ENCODE measurements at places on chromosomes 4 and X. TPM values are rescaled to one million over a fixed set of nuclear protein-coding genes. Genes with fewer than 3 reads are reported as not detected.

The JCHAIN gene
- 2.7 TPM for total RNA-seq

The MAPK10 gene
- 123 TPM for total RNA-seq

The SGMS2 gene
- 66.5 TPM for total RNA-seq

The CCSER1 gene
- total RNA-seq = 8.1 TPM

The NLGN4X gene
- 2.5 TPM for total RNA-seq

The CNKSR2 gene
- 4.2 TPM for total RNA-seq

DNA sequence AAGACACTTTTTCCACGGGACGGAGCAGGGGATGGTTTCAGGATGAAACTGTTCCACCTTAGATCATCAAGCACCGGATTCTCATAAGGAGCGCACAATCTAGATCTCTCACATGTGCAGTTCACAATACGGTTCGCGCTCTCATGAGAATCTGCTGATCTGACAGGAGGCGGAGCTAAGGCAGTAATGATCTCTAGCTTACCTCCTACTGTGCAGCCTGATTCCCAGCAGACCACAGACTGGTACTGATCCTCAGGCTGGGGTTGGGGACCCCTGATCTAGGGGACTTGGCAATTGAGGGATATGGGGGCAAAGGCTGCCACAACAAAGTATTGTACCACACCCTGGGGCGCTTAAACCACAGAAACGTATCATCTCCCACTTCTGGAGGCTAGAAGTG lies 25.7 kb downstream of the ZNF185 start:
- no peak for DNase-seq

- DNase-seq = no peak
Measured at GRCh38 chr4:3827616-3828492, 61.7 kb downstream of the ADRA2C start.

DNA sequence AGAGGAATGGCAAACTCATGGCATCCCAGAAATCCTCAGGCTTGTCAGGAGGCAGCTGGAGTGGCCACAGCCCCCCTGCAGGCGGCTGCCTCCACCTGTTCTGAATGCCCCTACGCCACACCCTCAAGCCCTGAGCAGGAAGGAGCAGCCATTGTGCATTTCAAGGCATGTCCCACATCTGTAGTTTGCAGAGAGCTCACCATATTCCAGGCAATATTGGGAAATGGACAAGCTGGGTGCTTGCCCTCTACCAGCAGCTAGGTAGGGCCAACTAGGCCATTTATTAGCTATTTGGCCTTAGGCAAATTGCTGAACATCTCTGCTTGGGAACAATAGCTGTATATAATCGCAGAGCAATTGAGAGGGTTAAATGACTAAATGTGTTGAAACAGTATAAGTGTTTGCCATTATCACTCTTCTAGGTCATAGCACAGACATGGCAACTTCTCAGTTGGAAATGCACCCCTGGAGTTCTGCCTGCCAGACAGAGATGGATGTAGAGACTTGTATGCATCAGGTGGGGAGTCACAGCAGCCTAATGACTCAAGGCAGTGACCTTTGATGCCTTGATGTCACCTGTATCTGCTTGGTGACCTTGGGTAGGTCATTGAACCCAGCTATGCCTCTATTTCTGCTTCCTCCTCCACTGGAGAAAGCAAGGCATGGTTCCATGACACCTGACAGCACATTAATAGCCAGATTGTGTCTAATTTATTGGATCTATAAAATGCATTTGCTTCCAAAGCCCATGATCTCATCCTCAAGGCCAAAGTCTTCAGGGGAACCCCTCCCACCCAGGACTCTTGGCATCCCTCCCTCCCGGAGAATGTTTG lies 52.8 kb downstream of the FHDC1 start:
- no peak for DNase-seq

DNA sequence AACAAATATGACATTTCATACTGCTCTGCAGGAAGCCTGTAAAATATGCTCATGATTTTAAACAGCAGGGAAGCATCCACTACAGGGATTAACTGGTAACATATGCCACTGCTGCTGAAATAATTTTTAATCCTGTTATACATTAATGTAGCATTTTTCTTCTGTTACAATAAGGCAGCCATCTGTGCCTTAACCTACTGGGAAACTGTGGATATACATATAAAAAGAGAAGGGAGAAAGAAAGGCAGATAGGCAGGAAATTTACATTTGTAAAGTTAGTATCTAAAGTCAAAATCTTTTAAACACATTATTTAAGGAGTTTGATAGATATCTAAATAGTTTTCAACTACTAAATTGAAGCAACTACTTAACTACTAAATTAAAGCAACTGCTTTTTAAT lies 514.6 kb upstream of the KLHL4 start:
- no peak for DNase-seq

DNA sequence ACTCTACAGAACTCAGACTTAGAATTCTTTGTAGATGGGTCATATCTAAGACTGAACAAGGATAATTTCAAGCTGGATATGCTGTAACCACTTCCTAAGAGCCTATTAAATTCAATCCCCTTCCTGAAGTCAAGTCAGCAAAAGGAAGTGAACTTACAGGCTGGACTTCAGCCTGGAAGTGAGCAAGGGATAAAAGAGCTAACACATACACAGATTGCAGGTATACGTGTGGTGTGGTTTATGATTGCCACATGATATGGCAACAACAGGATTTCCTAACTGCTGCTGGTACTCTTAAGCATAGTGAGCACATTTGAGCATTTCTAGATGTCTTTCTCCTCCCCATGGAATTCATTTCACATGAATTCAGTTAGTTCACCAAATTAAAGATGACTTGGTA lies 38.2 kb upstream of the UXT start:
- no peak for DNase-seq

DNA sequence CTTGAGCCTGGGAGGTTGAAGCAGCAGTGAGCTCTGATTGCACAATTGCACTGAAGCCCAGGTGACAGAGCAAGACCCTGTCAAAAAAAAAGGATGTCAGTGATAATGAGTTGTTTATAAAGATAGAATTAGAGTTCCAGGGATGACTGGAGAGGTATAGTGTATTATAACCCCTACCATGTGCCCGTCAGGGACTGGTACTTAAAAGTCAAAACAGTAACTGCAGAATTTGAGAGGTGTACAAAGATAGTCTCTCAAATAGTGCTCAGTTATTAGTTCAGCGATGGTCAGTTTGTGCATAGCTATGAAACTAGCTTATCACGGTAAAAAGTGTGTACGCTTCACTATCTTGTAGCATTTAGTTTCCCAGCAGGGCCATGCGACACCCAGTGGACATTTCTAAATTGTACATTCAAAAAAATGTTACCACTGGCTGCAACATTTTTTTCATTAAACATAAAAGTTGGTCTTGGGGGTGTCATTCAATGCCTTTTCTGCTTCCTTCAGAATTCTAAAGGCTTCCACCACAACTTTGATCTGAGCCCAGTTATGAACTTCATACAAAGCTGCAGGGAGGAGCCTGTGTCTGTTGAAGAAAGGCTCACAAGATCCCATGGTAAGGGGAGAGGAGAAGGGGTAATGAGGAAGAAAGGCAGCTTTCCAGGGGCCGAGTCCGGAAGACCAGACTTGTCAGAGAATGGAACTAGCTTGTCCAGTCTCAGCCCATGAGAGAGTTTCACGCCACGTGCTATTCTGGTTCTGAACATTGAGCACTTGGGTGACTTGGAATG lies 9.2 kb upstream of the GYG2 start:
- no peak for DNase-seq

DNA sequence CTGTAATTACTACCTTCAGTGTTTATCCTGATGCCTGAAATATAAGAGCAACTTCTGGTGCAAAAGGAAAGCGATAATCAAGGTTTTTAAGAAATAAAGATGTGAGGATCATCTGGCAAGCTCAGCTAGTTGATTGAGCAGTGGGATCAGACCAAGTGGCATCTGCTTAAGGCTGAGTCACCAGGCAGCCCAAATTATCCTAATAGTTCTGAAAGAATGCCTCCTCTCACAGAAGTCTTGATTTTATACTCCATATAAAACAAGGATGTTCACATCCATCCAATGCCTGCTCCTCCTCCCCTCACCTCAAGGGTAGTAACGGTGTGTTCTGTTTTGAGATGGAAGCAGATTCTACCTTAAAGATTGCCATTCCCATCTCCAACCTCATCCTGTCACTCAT lies 134.5 kb upstream of the RASGEF1B start:
- DNase-seq = no peak

DNA sequence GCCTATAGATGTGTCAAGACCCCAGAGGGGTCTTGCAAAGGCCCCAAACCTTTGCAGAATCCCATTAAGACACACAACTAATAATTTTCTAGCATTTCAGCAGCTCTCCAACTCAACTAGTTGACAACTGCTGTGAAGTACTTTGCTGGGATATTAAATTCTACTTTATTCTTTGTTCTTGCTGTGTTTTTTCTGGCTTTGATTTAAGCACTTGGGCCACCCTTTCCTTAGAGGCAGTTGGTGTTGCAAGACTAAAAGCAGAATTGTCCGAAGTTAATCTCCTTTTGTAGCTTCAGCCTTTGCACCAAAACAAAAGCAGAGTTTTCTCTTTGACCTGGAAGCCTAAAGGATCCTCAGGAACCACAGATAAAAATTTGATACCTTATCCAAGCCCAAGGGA lies 353.1 kb upstream of the CLNK start:
- no peak for DNase-seq

- DNase-seq = no peak
Measured at GRCh38 chr4:99856166-99856565, 38.1 kb downstream of the LAMTOR3 start.

- DNase-seq = no peak
Measured at GRCh38 chr4:20351360-20352162, 99.9 kb downstream of the SLIT2 start.

- DNase-seq = no peak
Measured at GRCh38 chrX:148504506-148504905, 4.1 kb downstream of the AFF2 start.

GRCh38 chr4:186643501-186644310 lies 80.0 kb downstream of the FAT1 start:
- no peak for DNase-seq

- no peak for DNase-seq
Measured at GRCh38 chrX:33138677-33139249, 72.6 kb downstream of the DMD start.

DNA sequence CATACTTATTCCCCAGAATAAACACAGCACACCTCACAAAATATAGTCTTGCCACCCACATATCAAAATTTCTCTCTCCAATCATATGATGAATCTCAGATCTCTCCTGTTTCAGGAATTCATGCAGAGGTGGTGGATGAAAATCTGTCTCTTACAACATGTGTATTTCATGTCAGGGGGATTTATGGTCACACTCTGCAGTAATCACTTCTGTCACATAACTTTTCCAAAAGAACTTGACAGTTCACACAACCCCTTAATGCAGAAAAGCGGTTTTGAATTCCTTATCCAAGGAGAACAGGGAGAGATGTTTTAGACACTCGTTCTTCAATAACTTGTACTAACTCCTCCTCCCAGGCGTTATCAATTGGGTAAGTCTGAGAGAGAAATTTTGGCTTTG lies 180.5 kb upstream of the ETNPPL start:
- DNase-seq = no peak

DNA sequence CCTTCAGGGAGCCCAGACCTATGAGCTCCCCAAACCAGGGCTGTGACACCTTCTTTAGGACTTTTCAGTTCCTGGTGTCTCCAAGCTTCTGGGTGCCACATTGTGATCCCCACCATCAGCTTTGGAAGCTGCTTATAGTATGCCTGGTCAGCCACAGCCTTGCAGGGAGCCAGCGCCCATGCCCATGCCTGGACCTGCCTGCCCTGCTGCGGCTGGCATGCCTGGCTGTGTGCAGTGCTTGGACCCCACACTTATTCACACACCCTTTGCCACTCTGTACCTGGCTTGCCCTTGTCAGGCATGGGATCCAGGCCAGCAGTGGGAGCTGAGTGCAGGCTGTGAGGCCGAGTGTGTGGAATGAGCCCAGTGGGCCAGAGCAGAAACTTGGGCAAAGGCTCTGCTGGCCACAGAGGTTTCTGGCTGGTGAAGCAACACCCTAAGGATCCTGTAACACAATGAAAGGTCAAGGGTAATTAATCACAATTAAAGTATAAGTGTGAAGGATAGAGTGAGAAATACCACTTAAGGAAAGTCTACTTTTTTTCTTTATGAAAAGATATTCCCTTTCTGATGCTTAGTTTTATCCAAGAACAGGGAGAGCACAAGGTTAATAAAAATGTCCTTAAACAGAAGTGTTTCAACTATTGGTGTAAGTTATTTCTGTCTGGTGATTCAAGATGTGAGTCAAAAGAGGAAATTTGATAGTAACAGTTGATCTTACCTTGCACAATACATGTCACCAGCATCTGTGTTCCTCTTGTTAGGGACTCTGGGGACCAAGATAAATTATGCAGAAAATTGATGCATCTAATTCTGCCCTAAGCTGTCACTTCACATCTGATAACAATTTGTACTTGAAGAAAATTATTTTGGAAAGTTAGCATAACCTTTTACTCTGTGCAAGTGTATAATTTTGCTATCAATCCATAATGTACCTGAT lies 161.8 kb downstream of the FAM47A start:
- DNase-seq = no peak

GRCh38 chr4:101251261-101251660 lies 96.1 kb downstream of the PPP3CA start:
- DNase-seq = no peak

GRCh38 chr4:88225232-88226105 lies 58.9 kb downstream of the PPM1K start:
- no peak for DNase-seq

GRCh38 chr4:17583276-17583675 lies 6.3 kb downstream of the LAP3 start:
- DNase-seq = no peak

GRCh38 chr4:169773889-169774288 lies 16.1 kb upstream of the HPF1 start:
- DNase-seq = no peak

DNA sequence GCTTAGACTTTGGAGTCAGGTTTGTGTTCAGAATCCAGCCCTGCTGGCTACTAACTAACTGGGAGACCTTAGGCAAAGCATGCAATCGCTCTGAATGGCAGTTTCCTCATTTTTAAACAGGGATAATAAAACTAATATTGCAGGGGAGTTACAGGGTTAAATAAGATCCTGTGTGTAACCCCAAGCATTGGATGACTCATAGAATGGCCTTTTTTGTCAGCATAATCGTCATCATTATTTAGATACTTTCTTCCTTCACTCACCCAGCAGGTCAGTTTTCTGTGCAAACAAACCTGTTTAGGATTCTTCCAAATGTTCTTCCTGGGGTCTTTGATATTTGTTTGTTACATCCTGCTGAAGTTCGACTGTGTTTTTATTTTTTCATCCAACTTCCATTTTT lies 208.2 kb downstream of the EVC2 start:
- no peak for DNase-seq

Data from vagina (tissue), 2 donors.